ENCODE measurements at places on chromosomes 5 and 9. TPM values are rescaled to one million over a fixed set of nuclear protein-coding genes. Genes with fewer than 3 reads are reported as not detected.

- no peak for DNase-seq
These were observed 75.3 kb upstream of the SV2C start for GRCh38 chr5:76007904-76008303.

- peak; percentile 98 for DNase-seq
These were observed 36.7 kb upstream of the KCNIP1 start for GRCh38 chr5:170466988-170467707.

CAVIN4 gene
- total RNA-seq: 0.82 TPM

DNA sequence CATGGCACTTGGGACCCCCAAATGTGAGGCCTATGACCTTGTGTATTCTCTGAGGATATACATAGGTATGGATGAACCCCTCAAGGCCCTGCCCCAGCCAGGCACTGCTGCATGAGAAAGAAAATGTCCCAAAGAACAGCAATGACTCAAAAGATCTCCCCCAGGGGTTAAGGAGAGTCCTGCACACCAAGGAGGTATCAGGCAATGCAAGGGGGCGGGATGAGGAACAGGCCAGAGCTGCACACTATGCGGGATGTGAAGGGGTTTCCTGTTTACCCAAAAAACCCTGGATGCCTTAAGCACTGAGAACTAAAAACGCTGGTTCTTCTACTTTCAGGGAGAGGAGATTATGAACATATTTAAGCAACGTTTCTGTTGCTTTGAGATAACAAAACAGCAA, 3.4 kb downstream of the RAPGEF1 start:
- DNase-seq: no peak

- DNase-seq: peak; percentile 82
These were observed 226.6 kb downstream of the SNX18 start for GRCh38 chr5:54743997-54744788.

GRCh38 chr5:178469975-178470759, 120.0 kb downstream of the COL23A1 start:
- DNase-seq: no peak

GRCh38 chr9:135156525-135157510, 69.3 kb downstream of the OLFM1 start:
- peak; percentile 59 for DNase-seq

GRCh38 chr5:115892021-115892420, 50.3 kb downstream of the AP3S1 start:
- no peak for DNase-seq

CCL27 gene
- total RNA-seq: not detected
